ENCODE measurements at places on chromosomes 2 and 18.

GRCh38 chr18:47461406-47461948 is 210.0 kb upstream of the SKOR2 start:
- DNase-seq, result no peak

GRCh38 chr2:204503869-204504268 is 41.4 kb upstream of the PARD3B start:
- no peak for DNase-seq

- DNase-seq, result peak; percentile 87
Measured at GRCh38 chr2:80073134-80073561, 231.4 kb downstream of the LRRTM1 start.

- DNase-seq, result no peak
Measured at GRCh38 chr2:170598067-170598395, 117.1 kb upstream of the SP5 start.

- peak; percentile 30 for DNase-seq
Measured at GRCh38 chr2:72579591-72580180, 246.1 kb downstream of the EXOC6B start.

DNA sequence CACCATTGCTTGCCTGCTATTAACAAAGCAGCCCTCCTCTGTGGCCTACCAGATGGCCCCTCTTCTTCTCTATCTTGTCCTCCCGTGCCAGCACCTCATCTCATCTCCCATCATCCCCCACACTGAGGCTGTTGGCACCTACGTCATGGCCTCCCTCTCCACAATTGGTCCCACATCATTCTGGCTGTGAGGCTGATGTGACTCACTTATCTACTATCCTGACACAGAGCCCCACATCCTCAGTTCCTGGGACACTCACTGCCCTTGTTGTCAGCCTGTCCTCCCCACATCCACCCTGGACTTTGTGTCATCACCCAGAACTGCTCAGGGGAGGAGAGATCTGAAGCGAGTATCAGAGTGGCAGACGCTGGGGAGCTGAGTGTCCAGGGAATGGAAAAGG is 102.9 kb downstream of the MRO start:
- DNase-seq, result no peak

All from NCI-H1694 (cell line).